Fibroblast of skin of left quadriceps (primary cell): ENCODE measurements at places on chromosomes 1 and 21.

DNA sequence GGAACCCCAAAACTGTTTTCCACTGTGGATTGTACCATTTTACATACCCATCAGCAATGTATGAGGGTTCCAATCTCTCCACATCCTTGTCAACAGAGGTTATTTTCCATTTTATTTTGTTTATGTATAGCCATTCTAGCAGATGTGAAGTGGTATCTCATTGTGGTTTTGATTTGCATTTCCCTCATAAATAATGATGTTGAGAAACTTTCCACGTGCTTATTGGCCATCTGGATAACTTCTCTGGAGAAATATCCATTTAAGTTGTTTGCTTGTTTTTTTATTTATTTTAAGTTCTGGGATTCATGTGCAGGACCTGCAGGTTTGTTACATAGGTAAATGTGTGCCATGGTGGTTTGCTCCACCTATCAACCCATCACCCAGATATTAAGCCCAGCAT, 280.2 kb upstream of the USP25 start:
- no peak for DNase-seq

DNA sequence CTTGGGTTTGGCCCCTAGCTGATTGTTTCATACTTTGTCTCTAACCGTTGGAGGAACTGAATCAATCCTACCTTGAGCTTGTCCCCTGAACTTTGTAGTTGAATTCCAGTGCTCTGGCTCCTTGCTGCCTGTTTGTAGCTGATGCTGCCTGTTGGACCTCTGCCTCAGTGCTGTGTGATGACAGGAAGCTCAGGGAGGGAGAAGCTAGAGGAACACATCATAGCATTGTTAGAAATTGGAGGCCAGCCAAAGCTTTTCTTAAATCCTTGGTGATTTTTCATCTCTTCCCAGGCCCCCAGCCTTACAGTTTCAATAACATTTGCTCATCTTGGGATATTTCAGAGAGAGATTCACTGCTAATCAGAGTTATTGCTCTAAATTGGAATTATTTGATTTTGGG, 34.0 kb downstream of the MACF1 start:
- peak; percentile 63 for DNase-seq

GRCh38 chr1:119631433-119632102, 16.5 kb downstream of the ZNF697 start:
- DNase-seq = peak; percentile 29

DNA sequence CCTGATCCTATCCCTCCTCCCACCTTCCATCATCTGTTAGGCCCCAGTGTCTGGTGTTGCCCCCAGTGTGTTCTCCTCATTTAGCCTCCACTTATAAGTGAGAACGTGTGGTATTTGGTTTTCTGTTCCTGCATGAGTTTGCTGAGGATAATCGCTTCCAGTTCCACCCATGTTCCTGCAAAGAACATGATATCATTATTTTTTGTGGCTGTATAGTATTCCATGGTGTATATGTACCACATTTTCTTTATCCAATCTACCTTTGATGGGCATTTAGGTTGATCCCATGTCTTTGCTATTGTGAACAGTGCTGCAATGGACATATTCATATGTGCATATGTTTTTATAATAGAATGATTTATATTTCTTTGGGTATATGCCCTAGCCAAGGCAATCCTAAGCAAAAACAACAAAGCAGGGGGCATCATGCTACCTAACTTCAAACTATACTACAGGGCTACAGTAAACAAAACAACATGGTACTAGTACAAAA, 142.9 kb downstream of the TNFSF18 start:
- DNase-seq = no peak

DNA sequence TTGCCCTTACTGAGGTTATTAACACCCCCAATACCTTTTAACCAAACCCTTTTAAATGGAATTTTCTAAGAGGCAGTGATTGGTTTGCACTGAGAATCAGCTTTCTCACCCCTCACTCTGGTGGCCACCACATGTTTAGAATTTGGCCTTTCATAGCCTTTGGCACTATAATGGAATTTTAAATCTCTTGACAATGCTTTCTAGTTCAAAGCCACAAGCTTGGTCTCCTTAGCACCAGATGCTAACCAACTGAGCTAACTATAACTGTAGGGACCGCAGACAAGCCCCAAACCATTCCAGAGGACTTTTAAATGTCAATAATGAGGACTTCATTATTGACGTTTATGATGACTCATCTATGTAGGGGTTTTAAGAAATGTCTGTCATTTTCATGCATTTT, 238.7 kb upstream of the SNX7 start:
- peak; percentile 55 for DNase-seq

DNA sequence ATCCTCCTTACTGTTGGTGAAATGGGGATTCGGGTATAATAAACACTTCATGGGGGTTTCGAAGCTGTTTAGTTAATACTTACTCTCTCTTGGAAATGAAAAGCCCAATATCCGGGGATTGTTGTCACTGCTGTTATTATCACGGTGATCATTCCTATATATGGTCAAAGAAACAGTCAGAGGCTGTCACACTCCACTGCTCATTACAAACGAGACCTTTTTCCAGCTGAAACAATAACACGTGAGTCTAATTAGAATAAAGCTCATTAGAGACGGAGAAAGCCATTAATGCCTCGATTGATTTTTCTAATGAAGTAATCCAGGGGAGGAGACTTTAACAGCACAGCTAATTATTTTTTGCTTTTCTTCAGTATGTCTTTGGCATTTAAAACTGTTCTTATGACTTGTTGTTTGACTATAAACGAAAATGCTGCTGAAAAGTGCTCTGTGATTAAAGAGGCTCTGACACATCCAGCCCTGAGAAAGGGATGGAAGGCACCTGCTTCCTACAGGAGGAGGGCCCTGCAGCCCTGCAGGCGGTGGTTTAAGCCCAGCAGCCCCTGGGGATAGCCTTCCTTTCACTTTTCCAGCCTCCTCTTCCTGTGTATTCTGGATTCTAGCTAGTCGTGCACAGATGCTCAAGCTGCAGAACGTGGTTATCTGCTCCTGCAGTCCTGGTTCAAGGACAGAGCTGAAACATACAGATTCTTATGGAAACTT, 143.6 kb downstream of the EDEM3 start:
- no peak for DNase-seq

DNA sequence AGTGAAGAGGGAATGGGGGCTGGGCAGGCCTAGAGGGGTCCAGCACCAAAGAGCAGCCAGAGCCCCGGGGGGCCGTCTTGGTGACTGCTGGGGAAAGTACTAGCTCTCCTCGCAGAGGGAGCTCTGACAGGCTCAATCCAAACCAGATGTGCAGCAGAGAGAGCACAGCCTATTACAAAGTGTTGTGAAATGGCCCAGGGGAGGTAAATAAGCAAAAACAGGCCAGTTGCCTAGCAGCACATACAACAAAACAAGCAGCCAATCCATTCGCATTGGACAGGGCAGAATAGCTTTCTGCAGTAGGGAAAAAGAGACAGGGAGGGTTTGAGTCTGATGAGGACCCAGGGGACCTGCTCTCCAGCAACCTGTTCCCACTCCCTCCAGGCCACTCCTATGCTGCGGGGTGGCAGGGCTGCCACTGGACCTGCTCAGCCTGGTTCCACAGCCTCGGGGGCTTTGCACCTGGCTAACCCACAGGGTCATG, 239.6 kb upstream of the FGGY start:
- DNase-seq = peak; percentile 98

DNA sequence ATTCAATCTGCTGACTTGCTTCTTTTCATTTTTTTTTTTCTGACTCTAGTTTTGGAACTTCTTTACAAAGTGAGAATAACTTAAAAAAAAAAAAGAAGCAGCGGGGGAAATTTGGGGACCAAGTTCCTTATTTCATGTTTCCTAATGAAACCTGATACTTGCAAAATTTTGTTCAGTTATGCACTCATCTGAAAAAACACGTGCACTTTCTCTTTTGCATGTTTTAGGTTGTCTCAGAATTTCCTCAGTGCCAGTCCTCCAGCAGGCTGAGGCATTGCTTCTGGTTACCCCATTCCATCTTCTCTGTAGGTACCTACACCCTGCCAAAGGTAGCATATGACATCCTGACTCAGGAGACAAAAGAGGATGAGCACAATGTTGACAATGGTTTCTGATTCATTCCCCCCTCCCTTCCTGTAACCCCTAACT, 299.7 kb downstream of the GRIK1 start:
- no peak for DNase-seq

DNA sequence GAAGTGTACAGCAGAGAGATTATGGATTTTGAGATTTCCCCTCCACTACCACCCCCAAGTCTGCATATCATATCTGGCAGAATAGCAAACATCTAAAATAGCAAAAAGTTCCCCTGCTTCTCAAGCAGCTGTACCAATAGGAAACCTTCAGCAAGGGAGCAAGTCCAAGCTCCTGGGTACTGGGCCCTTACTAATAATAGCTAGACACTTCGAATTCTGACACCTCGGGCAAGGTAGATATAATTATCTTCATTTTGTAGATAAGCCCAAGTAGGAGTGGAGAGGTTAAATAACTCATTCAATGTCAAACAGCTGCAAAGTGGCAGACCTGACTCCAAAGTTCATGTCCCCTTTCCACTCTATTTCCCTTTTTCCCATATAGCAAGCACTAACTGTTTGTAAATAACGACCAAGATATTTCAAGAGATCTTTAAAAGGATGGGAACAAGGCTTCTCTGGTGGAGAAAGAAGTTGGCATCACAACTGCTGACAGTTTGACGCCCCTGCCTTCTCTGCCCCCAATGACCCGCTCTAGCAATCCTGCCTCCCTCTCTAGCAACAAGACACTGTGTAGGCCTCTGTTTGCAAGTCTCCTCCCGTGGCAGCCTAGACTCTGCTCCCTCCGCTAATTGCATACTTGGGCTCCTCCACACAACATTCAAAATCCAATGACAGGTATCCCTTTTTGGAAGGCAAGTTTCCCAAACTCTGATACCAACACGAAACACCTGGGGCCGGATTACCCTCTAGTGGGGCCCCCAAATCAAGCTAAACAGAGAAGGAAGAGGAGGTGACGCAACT, 18.7 kb upstream of the ADAR start:
- no peak for DNase-seq

- DNase-seq = no peak
Observed at GRCh38 chr1:11463177-11463576, 15.8 kb upstream of the DISP3 start.

DNA sequence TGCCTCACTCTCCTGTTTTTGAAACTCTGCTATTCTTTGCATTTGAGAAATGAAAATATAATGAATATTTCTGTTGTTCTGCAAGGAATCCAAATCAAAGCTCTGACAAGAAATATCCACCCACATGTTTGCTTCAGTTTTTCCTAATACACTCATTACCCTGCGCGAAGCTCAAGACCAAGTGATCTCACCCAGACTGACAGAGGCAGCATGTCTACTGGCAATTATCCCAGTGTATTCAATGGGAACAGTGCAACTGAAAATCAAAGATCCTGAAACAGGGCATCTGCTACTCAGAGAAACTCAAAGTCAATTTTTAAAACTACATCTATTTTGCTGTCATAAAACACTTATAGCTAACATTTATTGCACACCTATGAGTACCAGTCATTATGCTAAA, 321.0 kb upstream of the LRRC7 start:
- no peak for DNase-seq

DNA sequence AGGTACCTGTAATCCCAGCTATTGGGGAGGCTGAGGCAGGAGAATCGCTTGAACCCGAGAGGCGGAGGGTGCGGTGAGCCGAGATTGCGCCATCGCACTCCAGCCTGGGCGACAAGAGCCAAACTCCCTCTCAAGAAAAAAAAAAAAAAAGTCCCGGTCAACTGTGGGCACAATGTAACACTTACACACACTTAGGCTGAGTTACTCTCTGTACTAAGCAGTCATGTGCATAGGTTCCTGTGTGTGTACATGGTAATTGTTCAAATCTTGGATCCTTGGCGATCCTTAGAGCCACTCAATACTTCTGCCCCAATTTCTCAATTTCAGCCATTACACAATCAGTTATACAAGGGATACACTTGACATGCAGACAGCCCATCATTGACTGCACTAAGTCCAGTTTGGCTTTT, 11.6 kb downstream of the SDCCAG8 start:
- DNase-seq = no peak

- no peak for DNase-seq
Observed at GRCh38 chr1:235326719-235327558, 1.0 kb downstream of the ARID4B start.

- DNase-seq = no peak
Observed at GRCh38 chr1:178189814-178190213, 95.9 kb downstream of the RASAL2 start.

GRCh38 chr1:15137809-15138208, 15.7 kb upstream of the TMEM51 start:
- no peak for DNase-seq

GRCh38 chr1:90394247-90394646, 322.9 kb downstream of the BARHL2 start:
- DNase-seq = no peak

DNA sequence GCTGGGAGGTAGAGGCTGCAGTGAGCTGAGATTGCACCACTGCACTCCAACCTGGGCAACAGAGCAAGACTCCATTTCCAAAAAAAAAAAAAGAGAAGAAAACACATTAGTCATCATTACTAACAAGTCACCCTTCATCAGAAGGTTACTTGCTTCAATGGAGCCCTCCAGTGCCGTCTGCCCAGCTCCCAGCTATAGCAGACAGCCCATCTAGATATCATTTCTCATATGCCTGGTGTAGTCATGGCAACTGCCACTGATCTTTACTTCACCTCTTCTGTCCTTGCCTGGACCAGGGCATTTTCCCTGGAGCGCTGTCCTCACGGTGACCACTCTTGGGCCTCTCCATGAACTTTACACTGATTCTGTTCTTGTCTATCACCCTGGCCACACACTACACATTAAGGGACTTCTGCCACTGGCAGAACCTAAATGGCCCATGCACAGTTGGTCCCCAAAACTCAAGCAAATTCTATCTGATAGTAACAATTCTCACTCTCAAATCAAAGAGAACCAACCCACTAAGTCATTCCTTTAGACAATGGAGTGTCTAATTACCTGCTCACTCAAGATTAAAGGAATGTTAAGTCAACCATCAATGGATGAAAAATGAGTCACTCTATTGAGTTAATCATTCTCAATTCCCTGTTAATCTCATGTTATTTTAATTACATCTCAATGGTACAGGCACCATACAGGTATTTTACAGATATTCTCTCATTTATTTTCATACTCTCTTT, 12.9 kb downstream of the GPA33 start:
- no peak for DNase-seq

DNA sequence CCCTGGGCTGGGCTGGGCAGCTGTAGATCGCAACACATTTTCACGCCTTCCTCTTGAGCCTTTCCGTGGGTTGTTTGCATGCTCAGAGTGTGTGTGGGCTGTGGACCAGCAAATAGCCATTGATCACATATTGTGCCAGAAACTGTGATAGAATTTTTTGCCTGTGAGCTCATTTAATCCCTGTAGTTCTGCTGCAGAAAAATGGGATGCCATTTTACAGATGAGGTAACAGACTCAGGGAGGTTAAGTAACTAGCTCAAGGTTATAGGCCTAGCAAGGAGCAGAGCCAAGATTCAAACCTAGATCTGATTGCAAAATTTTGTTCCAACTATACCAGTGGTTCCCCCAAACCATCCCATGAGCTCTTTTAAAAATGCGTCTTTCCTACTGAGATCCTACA, 10.5 kb downstream of the SPATA46 start:
- DNase-seq = no peak

- DNase-seq = peak; percentile 9
Observed at GRCh38 chr1:217089361-217090014, 366.3 kb upstream of the ESRRG start.
